ENCODE measurements at places on chromosomes 2 and 18. TPM values are rescaled to one million over a fixed set of nuclear protein-coding genes. Genes with fewer than 3 reads are reported as not detected.
A peak's percentile ranks its signal among the peaks of the same experiment; 100 is the strongest.

GRCh38 chr18:75544051-75544481, 116.6 kb upstream of the SMIM21 start:
- peak; percentile 81 for DNase-seq

LPIN2 gene
- 14.6 TPM for total RNA-seq

GRCh38 chr18:57787068-57787685, 15.9 kb downstream of the ATP8B1 start:
- no peak for DNase-seq

GRCh38 chr2:238989484-238989883, 141.6 kb downstream of the TWIST2 start:
- no peak for DNase-seq

TMEM178A gene
- 28.7 TPM for total RNA-seq

TACR1 gene
- not detected for total RNA-seq

GRCh38 chr2:180669016-180669415, 311.4 kb upstream of the UBE2E3 start:
- DNase-seq: no peak

PIEZO2 gene
- total RNA-seq: 5.3 TPM

DNA sequence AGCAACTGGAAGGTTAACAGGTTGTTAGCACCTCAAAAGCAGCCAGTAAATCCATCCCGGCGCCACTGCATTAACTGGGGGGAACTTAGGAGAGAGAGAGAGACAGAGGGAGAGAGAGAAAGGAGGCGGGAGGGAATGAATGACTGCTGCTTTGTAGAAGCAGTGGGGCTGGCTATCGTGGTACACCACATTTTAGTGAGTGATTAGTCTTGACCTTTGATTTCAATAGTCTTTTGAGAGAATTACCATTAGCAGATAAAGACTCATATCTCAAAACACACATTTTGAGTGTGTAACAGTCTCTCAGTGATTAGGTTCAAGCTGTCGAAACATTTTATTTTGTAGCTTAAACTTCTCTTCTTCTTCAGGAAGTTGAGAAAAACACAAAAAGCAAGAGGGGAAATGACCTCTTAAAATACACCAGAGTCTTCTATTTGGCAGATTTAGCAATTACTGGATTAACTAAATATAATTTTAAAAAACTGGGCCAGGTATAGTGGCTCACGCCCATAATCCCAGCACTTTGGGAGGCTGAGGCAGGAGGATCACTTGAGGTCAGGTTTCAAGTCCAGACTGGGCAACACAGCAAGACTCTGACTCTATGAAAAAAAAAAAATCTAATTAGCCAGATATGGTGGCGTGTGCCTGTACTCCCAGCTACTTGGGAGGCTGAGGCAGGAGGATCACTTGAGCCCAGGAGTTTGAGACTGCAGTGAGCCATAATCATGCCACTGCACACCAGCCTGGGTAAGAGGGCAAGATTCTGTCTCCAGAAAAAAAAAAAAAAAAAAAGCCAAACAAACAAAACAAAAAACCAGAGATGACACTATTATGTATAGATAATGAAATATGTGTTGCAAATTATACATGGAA, 22.0 kb upstream of the PNO1 start:
- no peak for DNase-seq
